Stimulated activated CD8-positive, alpha-beta memory T cell treated with anti-CD3 and anti-CD28 coated beads, Interleukin-4, amount 100 ng/mL, for 4 hours (primary cell): ENCODE measurements at places on chromosomes 7 and 10.

DNA sequence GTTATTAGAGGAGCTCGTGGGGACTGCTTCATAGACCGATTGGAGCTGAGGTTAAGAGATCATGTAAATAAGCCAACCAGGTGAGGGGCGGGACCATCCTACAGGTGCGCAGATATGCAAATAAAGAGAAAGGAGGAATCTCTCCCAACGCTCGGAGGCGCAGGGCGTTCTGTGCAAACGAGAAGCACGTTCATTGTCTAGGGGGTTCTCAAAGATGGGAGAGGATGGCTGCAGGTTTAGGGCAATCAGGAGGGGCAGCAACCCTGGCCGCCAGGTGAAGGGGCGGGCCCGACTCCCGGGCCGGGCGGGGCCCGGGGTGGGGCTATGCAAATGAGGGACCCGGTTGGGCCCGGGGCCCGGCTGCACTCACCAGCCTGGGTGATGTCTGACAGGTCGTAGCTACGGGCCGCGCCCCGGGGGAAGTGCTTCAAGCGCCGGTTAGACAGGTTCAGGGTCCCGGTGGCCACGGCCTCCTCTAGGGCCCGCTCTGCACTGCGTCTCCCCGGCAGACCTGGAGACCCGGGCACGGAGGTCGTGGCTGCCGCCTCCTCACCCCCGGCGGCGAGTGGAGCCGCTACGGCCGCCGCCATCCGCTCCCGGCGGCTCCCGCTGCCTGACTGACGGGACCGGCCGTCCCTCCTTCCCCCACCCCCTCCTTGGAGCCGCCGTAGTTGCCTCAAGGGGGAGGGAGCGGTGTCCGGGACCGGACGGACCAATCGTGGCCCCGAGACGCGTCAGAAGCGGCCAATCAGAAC is at the start of gene LRCH4:
TSS of gene LRCH4 (minus strand) at position 619 of the 755 bp plus-strand sequence. CDS start at position 590, 29 bp downstream.
- DNase-seq = no peak

DNA sequence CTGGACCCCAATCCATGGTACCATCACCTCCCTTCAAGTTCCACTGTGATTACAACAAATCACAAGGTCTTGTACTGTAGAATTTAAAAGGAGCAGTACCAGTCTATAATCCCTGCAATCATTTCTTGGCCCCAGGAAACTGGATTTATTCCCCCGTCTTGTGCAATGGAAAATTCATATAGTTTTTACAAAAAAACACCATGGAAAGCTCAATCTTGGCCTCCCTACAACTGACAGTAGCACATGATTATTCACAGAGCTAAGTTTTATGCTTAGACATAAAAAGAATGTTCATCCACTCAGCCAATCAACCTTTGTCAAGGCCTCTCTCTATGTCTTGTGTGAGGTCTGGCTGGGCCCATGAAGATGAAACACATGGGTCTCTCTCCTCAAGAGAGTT is 10.2 kb downstream of the DGKI start:
- no peak for DNase-seq

- DNase-seq = no peak
Observed at GRCh38 chr10:76645341-76645740, 992.3 kb downstream of the KCNMA1 start.

GRCh38 chr10:98425511-98426352 is 10.8 kb upstream of the PYROXD2 start:
- DNase-seq = no peak

DNA sequence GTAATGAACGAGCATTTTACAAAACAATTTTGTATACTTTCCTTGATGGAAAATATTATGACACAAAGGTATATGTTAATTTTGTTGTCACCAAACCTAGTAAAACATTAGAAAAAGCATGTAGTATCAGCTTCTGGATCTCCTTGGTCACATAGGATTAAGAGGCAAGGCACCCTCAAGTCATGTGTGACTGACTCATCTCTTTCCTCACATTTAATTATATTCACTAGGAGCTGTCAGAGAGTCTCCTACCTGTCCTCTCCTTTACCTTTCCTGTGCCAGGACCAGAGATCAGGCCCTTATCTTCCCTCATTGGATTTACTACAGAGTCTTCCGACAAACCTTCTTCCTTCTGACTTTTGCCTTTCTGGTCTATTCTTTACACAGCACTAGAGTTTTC is 111.3 kb upstream of the RPA3 start:
- DNase-seq = no peak
